ENCODE measurements at places on chromosomes 2 and 18. TPM values are rescaled to one million over a fixed set of nuclear protein-coding genes. Genes with fewer than 3 reads are reported as not detected.

AQP12B gene
- not detected for total RNA-seq

DNAJC27 gene
- 19.7 TPM for total RNA-seq

DNA sequence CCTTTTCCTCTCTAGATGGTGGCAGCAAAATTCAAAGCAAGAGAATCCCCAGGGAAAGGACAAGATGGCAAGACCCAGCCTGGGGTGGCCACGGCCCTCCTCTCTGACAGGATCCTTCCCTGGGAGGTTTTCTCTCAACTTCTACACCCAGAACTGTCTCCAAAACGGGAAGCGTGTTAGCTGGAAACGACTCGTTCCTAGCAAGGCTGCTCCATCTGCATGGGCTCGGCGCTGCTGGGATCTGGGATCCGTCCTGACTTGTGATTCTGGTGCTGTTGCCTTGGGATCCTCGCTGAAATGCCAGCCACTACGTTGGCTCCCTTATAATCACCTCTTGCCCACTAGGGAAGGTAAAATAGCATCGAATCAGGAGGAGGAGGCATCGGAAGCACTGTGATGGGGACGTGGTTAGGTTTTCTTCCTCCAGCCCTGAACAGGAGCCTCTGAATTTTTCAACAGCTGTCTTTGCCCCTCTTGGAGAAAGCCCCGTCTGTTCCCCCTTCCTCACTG is 514.8 kb upstream of the MYT1L start:
- H3K36me3 ChIP-seq, result no peaks in the 10 kb centered on the region
- no peak for DNase-seq
- H3K4me1 ChIP-seq, result no peaks in the 10 kb centered on the region
- H3K27ac ChIP-seq, result no peak overlapping the region
- H3K4me3 ChIP-seq, result no peak overlapping the region

GRCh38 chr2:6893876-6894482 is 16.4 kb downstream of the RSAD2 start:
- H3K27ac ChIP-seq, result no peak overlapping the region
- H3K27me3 ChIP-seq, result no peaks in the 10 kb centered on the region
- H3K36me3 ChIP-seq, result peaks cover under 1% of the 10 kb centered on the region
- DNase-seq, result no peak
- no peak overlapping the region for H3K4me3 ChIP-seq

- H3K4me1 ChIP-seq, result no peaks in the 10 kb centered on the region
- no peaks in the 10 kb centered on the region for H3K36me3 ChIP-seq
- no peak overlapping the region for H3K4me3 ChIP-seq
- H3K27ac ChIP-seq, result no peak overlapping the region
These were observed 78.5 kb downstream of the TPO start for GRCh38 chr2:1491751-1492150.

DNA sequence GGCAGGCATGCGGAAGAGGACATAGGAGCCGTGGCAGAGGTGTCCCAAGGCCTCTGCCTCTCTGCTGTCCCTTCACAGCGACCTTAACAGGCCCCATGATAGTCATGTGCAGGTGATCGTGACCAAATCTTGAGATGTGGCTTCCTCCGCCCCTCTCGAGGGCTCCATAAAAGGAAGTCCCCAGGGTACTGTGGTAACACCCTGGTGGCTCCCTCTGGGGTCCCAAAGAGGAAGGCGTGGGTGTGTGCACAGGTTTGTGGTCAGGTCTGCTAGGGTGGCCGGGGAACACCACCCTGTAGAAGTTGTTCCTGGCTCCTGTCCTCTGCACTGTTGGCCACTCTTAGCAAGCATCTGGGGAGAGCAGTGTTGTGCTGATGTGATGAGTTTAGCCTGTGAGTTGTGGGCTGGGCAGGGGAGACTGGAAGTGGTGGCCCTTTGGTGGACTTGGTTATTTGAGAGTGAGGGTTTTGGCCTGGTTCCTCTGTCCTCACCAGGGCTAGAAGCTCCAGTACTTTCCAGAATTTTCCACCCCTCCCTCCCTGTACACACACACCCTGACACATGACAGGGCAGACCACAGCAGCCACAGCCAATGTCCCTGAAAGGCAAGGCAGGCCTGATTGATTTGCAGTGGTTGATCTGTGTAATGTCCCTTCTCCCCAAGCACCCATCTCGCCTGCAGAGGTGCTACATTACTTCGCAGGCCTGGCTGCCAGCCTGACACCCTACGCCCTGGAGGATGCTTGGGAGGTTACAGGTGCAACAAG is 68.9 kb upstream of the BOD1L2 start:
- no peak overlapping the region for H3K27ac ChIP-seq
- H3K36me3 ChIP-seq, result no peaks in the 10 kb centered on the region
- no peak for DNase-seq
- H3K4me3 ChIP-seq, result no peak overlapping the region

- H3K4me1 ChIP-seq, result no peaks in the 10 kb centered on the region
- DNase-seq, result no peak
- no peaks in the 10 kb centered on the region for H3K27me3 ChIP-seq
- H3K36me3 ChIP-seq, result no peaks in the 10 kb centered on the region
- H3K4me3 ChIP-seq, result no peak overlapping the region
- no peak overlapping the region for H3K27ac ChIP-seq
These were observed 238.0 kb downstream of the GULP1 start for GRCh38 chr2:188529710-188530109.

DNA sequence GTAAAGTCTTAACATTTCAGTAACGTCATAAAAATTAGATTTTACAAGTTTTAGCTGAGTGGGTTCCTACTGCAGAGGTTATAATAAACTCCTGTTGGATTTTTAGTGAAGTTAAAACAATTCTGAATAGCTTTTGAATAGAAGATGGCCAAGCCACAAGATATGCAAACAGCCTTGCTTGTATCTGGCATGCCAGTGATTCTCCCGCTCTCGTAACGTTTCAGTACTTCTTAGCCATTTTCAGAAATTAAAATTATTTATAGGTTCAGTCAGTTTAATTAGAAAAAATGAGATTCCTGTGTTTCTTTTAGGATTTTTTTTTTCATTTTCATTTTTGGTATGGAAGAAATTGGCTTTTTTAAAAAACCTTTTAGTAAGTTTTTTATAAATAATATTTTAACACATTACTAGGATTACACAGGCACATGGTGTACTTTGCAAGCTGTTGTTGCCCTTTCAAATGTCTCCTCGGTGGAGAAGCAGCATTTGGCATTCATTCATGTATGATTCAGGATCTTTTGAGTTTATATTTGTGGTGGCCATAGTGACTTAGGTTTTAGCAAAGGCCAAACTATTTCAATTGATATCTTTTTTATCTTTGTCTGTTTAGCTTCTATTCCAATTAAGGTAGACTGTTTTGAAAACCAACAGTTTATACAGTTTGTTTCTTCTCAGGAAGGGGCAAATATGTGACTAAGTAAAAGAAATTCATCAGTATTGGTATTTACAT is 30.6 kb upstream of the RND3 start:
- H3K4me3 ChIP-seq, result no peak overlapping the region
- no peak overlapping the region for H3K27ac ChIP-seq
- no peaks in the 10 kb centered on the region for H3K4me1 ChIP-seq
- H3K27me3 ChIP-seq, result no peaks in the 10 kb centered on the region
- no peaks in the 10 kb centered on the region for H3K36me3 ChIP-seq

Measured in natural killer cell (primary cell).